ENCODE measurements at places on chromosomes 5 and 9. TPM values are rescaled to one million over a fixed set of nuclear protein-coding genes. Genes with fewer than 3 reads are reported as not detected.

- H3K4me3 ChIP-seq = no peak overlapping the region
- H3K4me1 ChIP-seq = no peaks in the 10 kb centered on the region
- no peaks in the 10 kb centered on the region for H3K27me3 ChIP-seq
Measured at GRCh38 chr9:88168564-88168963, 30.3 kb upstream of the SPATA31C2 start.

- no peaks in the 10 kb centered on the region for H3K27me3 ChIP-seq
- no peak overlapping the region for H3K27ac ChIP-seq
- H3K4me3 ChIP-seq = no peak overlapping the region
- no peak for DNase-seq
- no peaks in the 10 kb centered on the region for H3K36me3 ChIP-seq
Measured at GRCh38 chr9:6938873-6939272, 181.1 kb downstream of the KDM4C start.

GDF9 gene
- total RNA-seq = 0.54 TPM

DNA sequence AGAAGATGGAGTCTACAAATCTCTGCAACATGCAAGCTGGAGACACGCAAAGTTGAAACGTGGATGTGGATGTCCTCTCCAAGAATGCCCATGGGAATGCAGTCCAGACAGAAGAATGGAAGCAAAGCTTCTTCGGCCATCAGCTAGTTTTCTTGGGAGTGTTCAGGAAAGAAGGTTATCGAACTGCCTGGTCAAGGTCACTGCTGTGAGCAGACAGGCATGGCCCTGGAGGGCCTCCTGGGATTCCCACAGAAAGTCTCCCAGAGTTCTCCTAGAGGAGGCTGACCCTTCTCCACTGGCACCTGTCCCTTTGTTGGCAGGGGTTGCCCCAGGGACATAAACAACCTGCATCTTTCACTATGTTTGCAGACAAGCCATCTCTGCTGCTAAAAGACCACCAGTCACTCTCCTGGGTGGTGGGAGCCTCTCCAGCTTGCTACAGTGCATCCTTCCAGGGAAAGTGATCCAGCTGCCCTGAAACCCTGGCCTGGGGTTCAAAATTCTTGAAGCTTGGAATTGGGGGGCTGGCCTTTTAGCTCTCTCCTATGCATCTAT is 265.8 kb downstream of the SYK start:
- no peaks in the 10 kb centered on the region for H3K27me3 ChIP-seq
- H3K27ac ChIP-seq = no peak overlapping the region
- no peak overlapping the region for H3K4me3 ChIP-seq
- no peaks in the 10 kb centered on the region for H3K36me3 ChIP-seq

GRCh38 chr9:87531370-87532295 is 34.0 kb downstream of the DAPK1 start:
- no peaks in the 10 kb centered on the region for H3K36me3 ChIP-seq
- DNase-seq = no peak
- H3K27ac ChIP-seq = no peak overlapping the region

DNA sequence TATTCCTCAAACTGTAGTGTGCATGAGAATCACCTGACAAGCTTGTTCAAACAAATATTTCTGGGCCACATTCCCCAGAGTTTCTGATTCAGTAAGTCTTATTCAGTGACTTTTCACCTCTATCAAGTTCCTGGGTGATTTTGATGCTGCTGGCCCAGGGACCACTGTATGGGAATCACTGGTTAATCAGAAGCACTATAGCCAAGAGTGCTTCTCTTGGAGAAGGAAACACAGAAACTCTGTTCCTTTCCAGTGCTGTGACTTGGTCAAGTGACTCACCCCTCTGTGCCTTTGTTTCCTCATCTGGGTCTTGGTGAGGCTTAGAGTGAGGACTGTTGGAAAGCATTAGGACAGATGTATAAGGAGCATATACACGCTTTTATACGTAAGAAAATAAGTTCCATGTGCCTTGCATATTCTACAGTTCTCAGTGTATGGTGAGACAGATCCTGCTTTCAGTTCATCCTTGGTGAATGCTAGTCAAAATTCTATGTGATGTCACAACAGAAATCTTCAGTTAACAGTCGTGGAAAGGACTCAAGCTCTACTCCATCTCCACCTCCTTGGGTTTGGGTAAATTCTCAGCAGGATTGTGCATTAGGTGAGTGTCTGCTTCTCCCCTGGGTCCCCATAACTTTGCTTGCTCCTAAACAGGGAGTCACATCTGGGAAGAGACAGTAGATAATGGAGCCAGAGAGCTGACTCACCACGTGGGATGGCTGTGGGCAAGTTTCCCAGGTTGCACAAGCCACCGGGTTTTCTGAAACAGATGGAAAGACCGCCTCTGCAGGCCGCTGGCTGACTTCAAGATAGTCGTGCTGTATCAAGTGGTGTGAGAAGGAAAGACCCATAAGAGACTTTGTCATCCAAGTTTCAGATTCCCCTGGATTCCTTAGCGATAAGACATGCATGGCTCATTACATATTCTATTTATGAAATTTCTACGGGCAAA is 117.0 kb downstream of the NXNL2 start:
- no peak overlapping the region for H3K4me3 ChIP-seq
- no peaks in the 10 kb centered on the region for H3K4me1 ChIP-seq
- no peak overlapping the region for H3K27ac ChIP-seq
- no peaks in the 10 kb centered on the region for H3K36me3 ChIP-seq

DNA sequence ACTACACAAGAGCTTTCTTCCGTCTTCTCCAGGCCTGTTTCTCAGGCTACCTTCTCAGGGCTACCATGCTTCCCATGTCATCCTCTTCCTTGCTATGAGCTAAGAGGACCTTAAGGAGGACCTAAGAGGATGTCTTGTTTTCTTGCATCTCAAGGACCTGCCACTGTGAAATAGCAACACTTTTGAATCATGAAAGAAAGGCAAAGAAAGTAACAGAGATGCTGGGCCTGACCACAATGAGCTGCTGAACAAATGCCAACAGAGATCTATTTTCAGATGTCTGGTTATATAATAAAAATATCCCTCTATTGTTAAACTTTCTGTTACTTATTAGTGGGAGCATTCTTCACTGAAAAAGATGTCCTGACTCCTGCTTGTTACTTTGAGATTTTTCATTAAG is 36.7 kb upstream of the ANXA1 start:
- H3K4me1 ChIP-seq = no peaks in the 10 kb centered on the region
- H3K36me3 ChIP-seq = no peaks in the 10 kb centered on the region
- H3K4me3 ChIP-seq = no peak overlapping the region
- H3K27ac ChIP-seq = no peak overlapping the region
- no peaks in the 10 kb centered on the region for H3K27me3 ChIP-seq

DNA sequence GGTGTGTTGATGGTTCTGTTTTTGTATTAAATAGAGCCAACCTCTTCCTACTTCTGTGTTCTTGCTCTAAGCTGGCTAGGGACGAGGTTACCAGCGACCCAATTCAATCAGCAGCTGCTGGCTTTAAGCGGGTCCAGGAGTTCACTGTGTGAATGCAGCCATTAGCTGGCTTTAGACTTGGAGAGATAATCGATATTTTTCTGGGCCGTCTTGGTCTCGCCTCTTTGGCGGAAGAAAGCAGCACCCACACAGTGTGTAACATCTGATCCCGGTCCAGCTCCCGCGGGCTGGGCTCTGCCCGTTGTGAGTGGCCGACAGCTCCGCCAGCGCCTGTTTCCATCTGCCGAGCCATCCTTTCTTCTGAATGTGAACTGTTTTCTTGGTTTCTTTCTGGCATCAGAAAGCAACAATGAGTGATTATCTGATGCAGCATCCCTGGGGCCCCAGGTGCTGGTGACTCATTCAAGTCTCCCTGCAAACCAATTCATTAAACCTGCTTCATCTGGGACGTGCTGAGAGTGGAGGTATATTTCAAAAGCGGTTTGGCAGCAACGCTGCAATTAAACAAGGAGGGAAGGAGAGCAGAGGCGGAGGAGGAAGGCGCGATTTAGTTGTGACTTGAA is 90.8 kb upstream of the IRX4 start:
- H3K27me3 ChIP-seq = peaks cover 41% of the 10 kb centered on the region
- H3K27ac ChIP-seq = no peak overlapping the region
- H3K36me3 ChIP-seq = no peaks in the 10 kb centered on the region

- peaks cover 28% of the 10 kb centered on the region for H3K36me3 ChIP-seq
- H3K27me3 ChIP-seq = no peaks in the 10 kb centered on the region
- no peak overlapping the region for H3K4me3 ChIP-seq
- no peaks in the 10 kb centered on the region for H3K4me1 ChIP-seq
- no peak for DNase-seq
Measured at GRCh38 chr5:95537501-95537900, 17.3 kb downstream of the SKIC3 start.

NAIP gene
- total RNA-seq = 8.0 TPM

DNA sequence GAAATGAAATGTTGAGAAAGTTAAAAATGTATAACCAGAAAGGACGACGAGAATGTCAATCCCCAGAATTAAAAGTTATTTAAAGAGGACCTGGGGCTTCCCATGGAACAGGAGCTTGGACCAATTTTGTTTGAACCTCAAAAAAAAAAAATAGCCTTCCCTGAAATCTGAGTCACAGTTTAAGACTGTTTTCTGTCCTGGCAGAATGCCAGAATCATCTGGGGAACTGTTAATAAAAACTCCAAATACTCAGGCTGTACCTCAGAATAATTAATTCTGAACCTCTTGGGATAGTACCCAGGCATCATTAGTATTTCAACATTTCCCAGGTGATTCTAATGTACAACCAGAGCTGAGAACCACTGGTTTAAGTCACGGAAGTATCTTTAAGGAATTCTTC is 102.2 kb upstream of the SLCO6A1 start:
- H3K4me1 ChIP-seq = no peaks in the 10 kb centered on the region
- no peaks in the 10 kb centered on the region for H3K36me3 ChIP-seq
- H3K4me3 ChIP-seq = no peak overlapping the region
- H3K27me3 ChIP-seq = no peaks in the 10 kb centered on the region
- DNase-seq = no peak
- H3K27ac ChIP-seq = no peak overlapping the region

TMEM171 gene
- 2.1 TPM for total RNA-seq

MRPL41 gene
- 86.4 TPM for total RNA-seq

- no peak overlapping the region for H3K4me3 ChIP-seq
- no peaks in the 10 kb centered on the region for H3K36me3 ChIP-seq
- H3K27ac ChIP-seq = no peak overlapping the region
- no peak for DNase-seq
- peaks cover 9% of the 10 kb centered on the region for H3K4me1 ChIP-seq
- no peaks in the 10 kb centered on the region for H3K27me3 ChIP-seq
Measured at GRCh38 chr9:128406848-128407391, 13.7 kb upstream of the CERCAM start.

- peaks cover 13% of the 10 kb centered on the region for H3K36me3 ChIP-seq
- H3K27me3 ChIP-seq = no peaks in the 10 kb centered on the region
- no peak for DNase-seq
- no peaks in the 10 kb centered on the region for H3K4me1 ChIP-seq
Measured at GRCh38 chr5:133081036-133081435, 29.2 kb downstream of the HSPA4 start.

DNA sequence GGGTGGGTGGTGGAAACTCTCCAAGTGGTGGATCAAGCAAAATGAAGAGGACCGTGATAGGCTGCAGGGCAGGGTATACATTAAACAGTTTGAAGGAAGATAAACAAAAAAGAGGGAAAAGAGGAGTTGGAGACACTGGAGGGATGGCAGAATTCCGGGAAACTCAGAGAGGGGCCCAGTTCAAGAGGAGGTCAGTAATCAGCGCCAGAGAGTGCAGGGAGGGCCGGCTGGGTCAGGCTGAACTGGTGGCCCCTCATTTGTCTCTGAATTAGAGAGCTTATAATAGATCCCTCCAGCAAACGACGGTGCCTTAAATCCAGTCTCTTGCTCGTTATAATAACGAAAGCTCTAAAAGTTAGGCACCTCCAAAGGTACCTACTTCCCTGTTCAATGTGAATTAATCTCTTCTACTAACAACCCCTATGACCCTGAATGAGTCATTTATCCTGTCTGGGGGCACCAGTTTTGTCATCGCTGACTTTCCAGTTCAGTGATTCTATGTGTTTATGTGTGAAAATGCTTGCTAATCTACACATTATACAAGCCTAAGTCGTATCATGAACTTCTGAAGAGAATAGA is 2.4 kb upstream of the ZSWIM6 start:
- no peaks in the 10 kb centered on the region for H3K36me3 ChIP-seq
- H3K4me1 ChIP-seq = peaks cover 7% of the 10 kb centered on the region
- no peak overlapping the region for H3K27ac ChIP-seq
- no peaks in the 10 kb centered on the region for H3K27me3 ChIP-seq
- no peak for DNase-seq

DNA sequence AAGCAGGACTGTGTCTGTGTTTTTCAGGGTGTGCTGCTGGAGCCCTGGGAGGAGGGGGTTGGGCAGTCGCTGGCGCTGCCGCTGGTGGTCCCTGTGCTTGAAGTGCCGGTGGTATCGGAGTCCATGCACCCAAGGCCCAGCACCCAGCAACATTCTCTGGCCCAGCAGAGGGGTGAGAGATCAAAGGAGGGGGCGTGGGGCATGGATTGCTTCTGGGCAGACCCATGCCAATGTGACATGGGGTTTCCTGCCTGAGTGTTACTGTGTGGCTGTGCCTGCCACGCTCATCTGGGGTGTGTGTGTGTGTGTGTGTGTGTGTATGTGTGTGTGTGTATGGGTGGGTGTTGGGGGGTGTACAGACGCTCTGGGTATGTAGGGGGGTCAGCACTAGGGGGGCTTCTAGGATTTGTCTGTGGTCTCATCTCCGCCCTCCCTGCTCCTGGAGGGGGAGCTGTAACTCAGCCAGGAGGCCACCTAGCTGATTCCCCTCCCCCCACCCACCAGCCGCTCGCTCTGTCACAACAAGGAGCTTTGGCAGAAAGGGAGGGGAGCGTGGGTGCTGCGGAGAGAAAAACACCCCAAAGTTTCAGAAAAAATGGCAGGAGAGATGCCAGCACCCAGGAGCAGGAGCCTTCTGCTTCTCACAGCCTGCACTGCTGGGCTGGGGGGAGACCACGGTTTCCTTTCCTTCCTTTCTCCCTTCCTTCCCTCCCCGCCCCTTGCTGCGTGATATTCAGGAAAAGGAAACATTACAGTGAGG is 35.9 kb upstream of the HSPA9 start:
- no peaks in the 10 kb centered on the region for H3K27me3 ChIP-seq
- H3K27ac ChIP-seq = no peak overlapping the region
- no peak for DNase-seq
- H3K4me1 ChIP-seq = no peaks in the 10 kb centered on the region
- no peaks in the 10 kb centered on the region for H3K36me3 ChIP-seq

DNA sequence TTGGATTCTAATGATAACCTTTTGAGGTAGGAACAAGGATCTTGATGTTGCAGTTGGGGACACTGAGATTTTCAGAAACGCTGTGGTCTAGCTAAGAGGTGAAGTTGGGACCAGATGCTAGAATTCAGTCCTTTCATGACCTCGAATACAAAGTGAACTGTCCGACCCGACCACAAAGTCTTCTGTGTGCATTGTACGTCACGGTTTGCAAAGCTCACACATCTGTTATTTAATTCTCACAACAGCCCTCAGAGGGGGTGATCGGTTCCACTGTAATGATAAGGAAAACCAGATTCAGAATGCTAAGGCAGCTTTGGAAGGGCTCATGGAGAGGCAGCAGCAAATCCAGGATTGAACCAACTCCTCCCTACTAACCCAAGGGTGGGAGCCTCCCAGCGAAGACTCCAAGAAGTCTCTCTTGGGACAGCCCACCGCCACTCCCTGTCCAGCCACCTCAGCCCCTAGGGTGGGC is 16.6 kb upstream of the KIF12 start:
- H3K4me1 ChIP-seq = no peaks in the 10 kb centered on the region
- H3K27ac ChIP-seq = no peak overlapping the region
- H3K27me3 ChIP-seq = no peaks in the 10 kb centered on the region
- no peaks in the 10 kb centered on the region for H3K36me3 ChIP-seq
- no peak for DNase-seq

WHRN gene
- total RNA-seq = 18.0 TPM

- no peaks in the 10 kb centered on the region for H3K4me1 ChIP-seq
- no peak overlapping the region for H3K27ac ChIP-seq
- H3K36me3 ChIP-seq = no peaks in the 10 kb centered on the region
- no peaks in the 10 kb centered on the region for H3K27me3 ChIP-seq
Measured at GRCh38 chr5:52269859-52270258, 517.9 kb upstream of the ITGA1 start.

All from Panc1 (cell line).